ENCODE measurements at places on chromosomes 16 and 17.

- DNase-seq, result no peak
Measured at GRCh38 chr16:77374384-77374783, 60.5 kb downstream of the ADAMTS18 start.

DNA sequence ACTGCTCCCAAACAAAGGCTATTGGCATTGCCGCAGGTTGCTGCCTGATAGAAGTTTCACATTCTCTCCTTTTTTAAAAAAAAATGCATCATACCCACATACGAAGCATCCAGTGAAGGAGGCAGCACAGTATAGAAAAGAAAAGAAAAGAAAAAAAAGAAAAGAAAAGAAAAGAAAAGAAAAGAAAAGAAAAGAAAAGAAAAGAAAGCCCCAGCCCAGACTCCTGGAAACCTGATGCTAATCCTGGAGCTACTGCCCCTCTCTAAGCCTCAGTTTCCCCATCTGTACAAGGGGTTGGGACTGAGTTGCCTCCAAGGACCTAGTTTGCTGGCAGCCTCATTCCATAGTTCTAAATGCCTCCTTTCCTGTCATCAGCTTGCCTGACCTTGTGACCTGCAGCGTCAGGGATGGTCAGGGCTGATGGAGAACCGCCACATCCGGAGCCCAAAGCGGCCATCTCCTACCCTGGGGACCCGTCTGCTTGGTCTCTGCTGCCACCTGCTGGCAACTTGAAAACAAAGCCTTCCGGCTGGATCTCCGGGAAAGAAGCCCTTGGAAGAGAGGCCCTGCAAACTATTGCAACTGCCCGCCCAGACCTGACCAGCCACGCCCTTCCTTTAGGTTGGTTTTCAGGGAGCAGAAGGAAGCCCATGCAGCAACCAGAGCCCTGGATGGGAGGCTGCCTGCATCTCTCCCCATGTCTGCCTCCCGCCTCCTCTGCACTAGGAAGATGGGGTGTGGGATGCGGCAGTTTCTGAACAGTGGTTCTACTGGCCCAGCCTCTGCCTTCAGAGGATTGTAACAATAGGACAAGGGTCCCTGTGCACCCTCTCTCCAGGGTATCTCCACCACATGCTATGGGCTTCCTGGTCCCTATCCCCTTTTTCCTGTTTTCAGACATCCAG lies 13.0 kb downstream of the AIPL1 start:
- peak; percentile 88 for DNase-seq

GRCh38 chr16:69406780-69407331 lies 17.6 kb upstream of the CYB5B start:
- DNase-seq, result peak; percentile 51

GRCh38 chr17:48506246-48506645 lies 24.6 kb downstream of the HOXB1 start:
- DNase-seq, result no peak

DNA sequence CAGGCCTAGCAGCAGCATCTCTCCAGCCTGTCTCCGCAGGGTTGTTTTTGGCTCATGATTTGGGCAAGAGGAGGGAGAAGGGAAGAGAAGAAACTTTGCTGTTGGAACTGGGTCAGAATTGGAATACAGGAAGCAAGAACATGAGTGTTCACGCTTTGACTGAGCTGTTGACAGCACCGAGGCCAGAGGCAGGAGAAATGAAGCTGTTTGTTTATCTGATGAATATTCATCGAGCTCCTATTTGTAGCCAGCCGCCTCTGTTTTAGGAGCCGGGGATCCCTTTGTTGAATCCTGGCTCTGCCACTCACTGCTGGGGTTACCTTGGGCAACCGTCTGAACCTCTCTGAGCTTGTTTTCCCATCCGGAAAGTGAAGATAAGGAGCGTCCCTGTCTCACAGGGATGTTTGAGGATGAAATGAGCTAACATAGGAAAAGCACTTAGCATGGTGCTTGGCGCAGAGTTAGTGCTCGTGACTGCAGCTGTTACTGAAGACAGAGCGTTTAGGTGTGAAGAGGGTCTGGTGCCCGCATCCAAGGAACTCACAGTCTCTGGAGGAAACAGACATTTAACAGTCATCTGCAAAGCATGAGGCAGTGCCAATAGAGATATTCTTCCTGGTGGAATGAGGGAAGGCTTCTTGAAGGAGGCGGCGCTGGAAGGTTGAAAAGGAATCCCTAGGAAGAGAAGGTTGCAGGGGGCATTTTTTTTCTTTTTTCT lies 29.2 kb downstream of the RAP1GAP2 start:
- DNase-seq, result no peak

DNA sequence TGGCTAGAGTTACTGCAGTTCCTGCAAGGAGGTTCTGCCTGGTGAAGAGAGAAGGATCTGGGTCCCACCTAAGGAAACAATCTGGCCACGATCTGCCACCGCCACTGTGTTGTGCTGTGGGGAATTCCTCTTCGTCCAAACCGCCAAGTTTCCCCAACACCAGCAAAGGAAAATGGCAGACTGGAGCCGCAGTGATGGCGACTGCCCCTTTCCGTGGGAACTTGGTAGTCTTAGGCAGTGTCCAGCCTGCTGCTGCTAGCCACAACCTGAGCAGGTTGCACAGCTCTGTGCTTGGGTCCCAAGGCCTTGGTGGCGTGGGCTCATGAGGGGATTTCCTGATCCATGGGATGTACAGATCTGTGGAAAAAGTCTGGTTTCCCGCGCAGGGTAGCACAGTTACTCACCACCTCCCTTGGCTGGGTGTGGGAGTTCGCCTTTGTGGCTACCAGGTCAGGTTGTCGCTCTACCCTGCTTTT lies 28.6 kb downstream of the NFATC3 start:
- no peak for DNase-seq

DNA sequence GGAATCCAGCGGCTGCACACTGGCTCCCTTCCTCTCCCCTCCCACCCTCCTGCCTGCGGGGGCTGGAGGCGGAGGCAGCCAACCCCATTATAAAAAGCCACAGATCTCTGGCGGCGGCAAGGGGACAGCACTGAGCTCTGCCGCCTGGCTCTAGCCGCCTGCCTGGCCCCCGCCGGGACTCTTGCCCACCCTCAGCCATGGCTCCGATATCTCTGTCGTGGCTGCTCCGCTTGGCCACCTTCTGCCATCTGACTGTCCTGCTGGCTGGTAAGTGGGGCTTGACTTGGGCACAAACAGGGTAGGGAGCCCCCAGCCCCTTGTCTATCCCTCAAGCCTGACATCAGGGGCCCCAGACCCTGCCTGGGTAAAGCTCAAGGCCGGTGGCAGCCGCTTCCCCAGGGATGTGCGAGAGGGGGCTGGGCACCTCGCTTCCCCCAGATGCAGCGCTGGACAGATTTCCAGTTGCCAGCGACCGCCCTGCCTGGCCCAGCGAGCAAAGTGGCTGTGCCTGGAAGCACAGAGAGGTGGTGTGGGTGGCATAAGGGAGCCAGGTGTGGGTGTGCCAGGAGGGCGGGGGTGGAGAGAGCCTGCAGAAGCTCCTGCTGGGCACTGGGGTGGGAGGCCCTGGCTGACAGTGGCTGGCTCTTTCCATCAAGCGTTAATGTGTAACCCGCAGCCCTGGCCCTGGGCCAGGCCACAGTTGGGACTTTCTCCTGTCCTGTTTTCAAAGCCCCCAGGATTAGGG lies at the start of gene CX3CL1:
Gene CX3CL1 (plus strand): TSS at position 119 of the 745 bp plus-strand sequence. CDS start 79 bp downstream, at position 198.
- DNase-seq, result no peak

DNA sequence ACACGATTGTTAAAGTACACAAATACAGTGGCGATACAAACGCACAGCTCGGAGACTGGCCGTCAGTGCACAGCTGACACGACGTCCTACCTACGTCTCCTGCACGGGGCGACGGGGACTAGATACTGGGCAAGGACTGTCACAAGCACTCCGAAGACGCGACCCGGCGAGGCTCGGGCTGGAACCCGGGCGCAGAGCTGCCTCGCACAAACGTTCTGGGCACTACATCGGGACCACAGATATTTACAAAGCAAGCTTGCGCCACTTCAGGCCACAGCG lies 13.8 kb downstream of the SLC16A3 start:
- no peak for DNase-seq

Measured in activated CD8-positive, alpha-beta memory T cell treated with anti-CD3 and anti-CD28 coated beads for 24 hours (primary cell).